ENCODE measurements at places on chromosomes 11 and 22.

DNA sequence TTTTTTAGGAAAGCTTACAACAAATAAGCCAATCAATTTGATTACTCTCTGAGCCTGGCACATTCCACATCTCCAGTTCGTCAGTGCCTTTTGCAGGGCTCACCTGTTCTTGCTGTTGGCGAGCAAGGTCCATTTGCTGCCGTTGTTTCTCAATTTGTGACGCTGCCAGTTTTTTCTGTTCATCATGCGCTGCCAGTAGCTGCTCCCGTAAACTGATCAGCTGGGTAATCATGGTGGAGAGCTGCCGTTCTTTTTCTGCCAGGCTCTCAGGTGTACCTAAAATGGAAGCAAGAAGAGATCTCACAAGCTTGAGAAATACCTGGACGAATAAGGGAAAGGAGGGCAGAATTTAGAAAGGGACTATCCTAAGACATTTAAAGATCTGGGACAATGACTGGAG lies 169.7 kb downstream of the SOX6 start:
- no peak for DNase-seq

DNA sequence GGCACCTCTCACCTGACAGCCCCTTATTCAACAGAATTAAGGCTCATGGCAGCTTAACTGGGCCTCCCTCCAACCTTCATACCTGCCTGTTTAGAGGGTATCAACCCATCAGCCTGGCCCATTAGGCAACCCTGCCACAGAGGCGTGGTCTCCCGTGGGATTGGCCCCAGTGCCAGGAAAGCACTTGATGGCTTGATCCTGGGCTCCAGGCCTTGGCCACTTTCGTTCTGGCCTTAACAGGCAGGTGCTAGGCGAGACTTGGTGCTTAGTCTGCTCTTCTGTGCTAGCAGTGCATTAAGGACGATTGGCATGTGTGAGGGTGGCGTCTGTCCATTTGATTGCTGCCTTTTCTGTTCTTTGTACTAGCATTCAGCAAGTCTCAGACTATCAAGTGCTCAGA lies 75.2 kb downstream of the CABIN1 start:
- DNase-seq, result no peak

DNA sequence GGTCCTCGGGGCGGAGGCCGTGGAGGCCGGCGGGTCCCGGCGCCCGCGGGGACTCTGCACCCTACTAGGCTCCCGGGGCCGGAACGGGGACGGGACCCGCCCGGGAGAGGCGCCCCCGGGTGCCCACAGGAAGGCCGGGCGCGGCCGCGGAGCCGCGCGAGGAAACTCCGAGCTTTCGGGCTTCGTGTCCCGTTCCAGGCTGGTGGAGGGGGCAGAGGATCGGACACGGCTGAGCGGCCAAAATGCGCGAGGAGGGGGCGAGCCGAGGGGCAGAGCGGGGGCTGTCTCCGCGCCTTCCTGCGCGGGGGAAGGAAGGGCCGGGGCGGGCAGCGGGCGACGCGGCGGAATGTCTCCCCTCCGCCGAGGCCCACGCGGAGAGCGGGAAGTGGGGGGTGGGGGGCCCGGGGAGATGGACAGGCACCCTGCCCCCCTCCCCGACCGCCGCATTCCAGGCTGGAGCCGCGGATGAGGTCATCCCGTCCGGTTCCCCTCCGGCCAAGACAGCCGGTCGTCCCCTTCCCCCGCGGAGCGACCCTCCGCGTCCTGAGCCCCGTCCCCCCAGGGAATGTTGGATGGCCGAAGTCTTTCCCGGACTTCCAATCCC lies 430 bp downstream of the CDC42EP1 start:
- DNase-seq, result peak; percentile 52

DNA sequence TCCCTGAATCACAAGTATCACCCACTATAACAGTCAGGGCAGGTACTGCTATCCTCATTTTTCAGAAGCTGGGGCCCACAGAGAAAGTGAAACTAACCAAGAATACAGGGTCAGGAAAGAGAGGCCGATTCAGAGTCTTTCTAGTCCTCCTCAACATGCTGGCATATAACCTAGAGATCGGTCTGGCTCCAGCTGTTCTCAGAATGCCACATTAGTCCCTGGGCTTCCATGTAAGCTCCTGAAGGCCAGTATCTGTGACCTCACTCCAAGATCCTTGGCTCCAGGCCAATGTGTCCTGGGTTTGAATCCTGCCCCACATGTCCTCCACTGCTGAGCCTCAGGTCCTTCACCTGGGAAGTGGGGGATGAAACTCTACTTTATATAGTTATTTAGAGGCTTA lies 50.4 kb downstream of the TENM4 start:
- DNase-seq, result no peak

GRCh38 chr11:113839842-113840241 lies 35.5 kb downstream of the USP28 start:
- DNase-seq, result no peak

DNA sequence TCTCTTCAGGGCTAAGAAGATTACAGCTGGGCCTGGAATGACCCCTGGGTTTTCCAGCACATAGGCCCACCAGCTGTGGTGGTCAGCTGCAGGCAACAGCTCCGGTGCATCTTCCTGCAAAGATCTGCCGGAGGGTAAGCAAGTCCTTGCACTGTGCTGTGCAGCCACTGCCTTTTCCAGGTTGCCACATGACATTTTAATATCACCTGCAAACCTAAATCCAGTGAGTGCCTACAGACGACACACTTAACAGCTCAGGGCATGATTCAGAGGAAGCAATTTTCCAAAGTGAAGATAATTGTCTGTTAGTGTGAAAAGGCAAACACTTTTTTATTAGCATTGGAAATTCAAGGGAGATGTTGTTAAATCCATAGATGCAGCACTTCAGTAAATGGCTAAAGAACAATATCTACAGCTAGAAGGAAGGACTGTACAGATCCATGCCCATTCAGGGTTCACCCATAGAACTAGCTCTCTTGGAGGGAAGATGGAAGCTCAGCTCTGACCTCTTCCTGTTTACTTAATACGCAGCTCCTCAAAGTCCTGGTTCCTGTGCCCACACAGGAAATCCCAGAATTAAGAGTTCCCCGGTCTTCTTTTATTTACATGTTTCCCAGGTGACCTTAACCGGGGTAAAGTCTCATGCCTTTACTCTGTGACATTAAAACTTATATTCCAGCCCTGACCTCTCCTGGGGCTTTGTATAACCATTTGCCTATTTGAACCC lies 13.3 kb upstream of the NRIP3 start:
- no peak for DNase-seq

DNA sequence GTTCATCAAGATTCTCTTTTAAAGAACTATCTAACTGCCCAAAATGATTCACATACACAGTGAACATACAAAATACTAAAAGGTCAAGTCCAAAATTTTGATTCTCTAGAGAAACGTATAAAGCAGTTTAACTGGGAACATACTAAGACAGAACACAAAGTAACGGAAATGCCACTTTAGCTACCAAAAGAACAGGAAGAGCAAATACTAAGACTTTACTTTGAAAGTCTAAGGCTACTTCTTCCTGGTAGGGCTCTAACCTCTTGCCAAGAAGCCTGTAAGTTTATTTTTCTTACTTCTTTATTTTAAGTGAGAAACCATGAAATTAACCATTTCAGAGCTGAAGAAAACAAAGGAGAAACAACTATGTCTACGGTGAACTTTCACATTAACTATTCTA lies 6.2 kb downstream of the PICALM start:
- DNase-seq, result no peak

GRCh38 chr11:64677441-64678023 lies 45.5 kb downstream of the NRXN2 start:
- DNase-seq, result no peak

GRCh38 chr22:20194681-20195593 lies 44.1 kb upstream of the CCDC188 start:
- DNase-seq, result no peak

DNA sequence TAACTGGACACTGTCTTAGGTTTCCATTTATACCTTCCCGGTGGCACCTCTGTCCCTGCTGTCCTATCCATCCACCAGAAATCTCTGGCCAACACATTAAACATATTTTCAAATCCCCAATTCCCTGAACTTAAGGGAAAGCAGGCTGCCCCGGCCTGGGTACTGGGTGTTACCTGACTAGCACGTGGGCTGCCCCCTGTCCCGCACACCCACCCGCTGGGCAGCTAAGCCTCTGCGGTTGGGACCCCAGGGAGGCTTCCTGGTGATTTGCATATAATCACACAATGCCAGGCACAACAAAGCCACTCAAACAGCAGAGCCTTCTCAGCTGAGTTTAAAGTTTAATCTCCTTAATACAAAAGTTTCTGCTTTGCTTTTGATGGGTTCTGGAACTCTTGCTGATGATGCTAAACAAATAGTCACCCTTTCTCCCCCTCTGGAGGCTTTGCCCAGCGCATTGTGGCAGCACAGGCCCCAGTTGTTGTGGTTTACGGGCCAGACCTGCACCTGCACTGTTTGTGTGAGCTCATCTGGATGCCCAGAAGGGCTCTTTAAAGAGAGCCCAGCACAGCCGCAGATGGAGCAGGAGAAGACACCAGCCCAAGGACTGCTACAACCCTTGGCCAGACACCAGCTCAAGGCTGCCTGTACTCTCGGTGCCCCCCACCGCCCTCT lies 59.9 kb upstream of the POU2AF1 start:
- DNase-seq, result no peak

DNA sequence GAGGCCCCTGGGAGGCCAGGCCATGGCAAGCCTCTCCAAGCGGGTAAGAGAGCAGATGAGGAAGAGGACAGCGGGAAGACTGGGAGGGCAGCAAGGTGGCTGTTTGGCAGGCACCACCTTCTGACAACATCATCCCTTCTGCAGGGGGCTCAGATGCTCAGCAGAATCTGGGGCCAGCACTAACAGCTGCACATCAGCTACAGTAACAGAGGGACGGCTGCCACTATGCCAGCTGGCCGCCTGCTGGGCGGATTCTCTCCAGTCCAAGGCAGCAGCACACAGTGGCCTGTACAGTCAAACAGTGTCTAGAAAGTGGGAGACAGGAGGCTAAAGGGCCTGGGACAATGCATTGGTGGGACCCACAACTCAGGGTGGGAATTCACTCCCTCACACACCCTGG lies 10.7 kb upstream of the TXN2 start:
- DNase-seq, result no peak

- peak; percentile 0 for DNase-seq
Observed at GRCh38 chr11:104222464-104222863, 58.5 kb upstream of the PDGFD start.

DNA sequence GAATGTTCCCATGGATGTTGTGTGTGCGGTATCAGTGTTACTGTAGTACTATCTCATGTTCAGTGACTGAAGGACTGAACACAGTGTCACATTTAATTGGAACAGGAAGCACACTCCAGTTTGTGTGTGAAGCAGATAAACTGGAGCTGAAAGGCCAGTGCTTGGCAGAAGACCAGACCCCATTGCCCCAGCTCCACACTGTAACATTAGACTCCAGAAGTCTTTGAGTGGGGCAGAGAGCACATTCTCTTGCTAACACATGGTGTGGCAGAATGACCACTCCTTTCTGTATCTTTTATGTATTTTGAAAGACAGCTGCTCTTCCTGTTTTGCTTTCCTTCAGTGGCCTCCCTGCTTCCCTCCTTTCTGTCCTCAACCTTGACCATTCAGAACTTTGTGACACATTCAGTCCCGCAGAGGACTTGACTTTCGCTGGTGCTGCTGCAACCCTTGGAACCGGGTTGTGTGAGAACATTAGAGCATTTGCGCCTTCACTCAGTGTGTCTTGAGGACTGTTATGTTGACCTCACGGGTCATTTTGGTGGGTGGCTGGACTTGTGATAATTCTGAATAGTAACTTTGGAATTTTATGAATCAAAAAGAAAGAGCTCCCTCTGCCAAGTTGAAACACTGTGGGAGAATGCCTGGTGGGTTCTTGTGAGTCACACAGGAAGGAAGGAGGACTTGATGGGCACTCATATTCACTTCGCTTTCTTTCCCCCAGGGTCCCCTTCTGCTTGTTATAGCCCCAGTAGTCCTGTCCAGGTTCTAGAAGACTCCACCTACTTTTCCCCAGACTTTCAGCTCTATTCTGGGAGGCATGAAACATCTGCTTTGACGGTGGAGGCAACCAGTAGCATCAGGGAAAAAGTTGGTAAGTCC lies 26.4 kb downstream of the AMOTL1 start:
- peak; percentile 99 for DNase-seq

GRCh38 chr11:15551901-15552851 lies 437.5 kb downstream of the INSC start:
- no peak for DNase-seq

- DNase-seq, result no peak
Observed at GRCh38 chr11:125312391-125312790, 147.8 kb downstream of the PKNOX2 start.

- DNase-seq, result no peak
Observed at GRCh38 chr22:49116486-49117120, 711.1 kb downstream of the BRD1 start.

- no peak for DNase-seq
Observed at GRCh38 chr11:46903846-46904245, 14.5 kb downstream of the LRP4 start.

DNA sequence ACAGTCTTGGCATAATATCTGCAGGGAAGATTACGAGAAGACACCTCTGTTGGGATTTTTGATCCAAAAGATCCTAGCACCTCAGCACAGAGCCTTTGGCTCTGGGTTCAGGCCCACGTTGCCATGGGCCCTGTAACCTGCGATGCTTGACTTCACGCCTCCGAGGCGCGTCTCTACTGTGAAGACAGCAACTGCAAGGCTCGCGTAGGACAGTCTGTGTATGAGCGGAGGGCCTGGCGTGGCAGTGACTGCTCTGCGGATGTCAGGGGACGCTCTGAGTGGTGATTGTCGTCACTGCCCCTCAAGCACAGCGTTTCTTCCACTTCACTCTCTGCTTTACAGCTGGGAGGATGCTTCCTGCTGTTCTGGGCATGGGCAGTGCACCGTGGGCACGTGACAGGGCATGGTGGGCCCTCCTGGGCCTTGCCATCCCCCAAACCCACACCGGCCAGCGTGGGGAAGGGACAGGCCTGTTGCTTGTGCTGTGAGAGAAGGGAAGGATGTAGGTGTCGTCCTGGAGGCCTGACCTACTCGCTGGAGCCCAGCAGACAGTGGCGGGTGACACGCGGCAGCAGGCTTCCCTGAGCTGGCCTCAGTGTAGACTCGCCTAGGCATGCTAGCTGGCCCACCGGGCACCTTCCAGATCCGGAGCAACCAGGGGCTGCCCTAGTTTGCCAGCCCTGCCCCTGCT lies 26.5 kb downstream of the GLB1L2 start:
- DNase-seq, result no peak

- no peak for DNase-seq
Observed at GRCh38 chr22:44526779-44527126, 28.7 kb upstream of the RTL6 start.

DNA sequence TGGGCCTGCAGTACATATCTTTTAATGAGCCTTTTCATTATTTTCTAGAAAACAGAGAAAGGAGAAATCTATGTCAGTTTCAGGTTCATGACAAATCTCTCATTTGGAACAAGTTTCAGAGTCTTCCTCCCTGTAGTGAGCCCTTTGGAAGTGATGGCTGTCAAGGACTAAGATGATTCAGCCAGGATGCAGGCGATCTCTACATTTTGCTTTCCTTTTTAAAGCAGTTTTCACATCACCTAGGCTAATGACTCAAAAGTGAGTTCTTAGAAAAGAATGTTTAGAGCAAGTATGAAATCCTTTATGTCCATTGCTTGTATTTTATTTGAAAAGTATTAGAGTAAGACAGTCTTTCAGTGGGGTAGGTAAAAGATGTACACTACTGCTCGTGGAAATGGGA lies 130.1 kb downstream of the TRPC6 start:
- DNase-seq, result peak; percentile 11
